ENCODE measurements at places on chromosomes 3 and 15.

- DNase-seq: no peak
Measured at GRCh38 chr3:23258110-23258509, 55.0 kb downstream of the UBE2E2 start.

GRCh38 chr3:191336833-191337232 lies 6.5 kb upstream of the UTS2B start:
- no peak for DNase-seq

DNA sequence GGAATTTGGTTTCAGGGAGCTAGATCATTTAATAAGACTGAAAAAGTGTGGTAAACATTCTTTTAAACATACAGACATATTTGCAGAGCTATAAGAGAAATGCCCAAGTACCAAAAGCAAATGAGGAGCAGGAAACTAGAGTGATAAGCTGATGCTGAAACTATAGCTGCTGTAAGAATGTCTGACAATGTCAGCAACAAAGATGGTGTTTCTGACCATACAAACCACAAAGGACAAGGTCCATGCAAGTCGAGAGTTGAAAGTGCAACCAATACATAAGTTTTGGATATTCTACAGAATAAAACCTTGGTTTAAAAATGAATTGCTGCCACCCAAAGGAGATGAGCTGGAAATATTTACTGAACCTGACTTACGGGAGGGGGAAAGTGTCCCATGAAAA lies 610.2 kb downstream of the TBL1XR1 start:
- DNase-seq: no peak

DNA sequence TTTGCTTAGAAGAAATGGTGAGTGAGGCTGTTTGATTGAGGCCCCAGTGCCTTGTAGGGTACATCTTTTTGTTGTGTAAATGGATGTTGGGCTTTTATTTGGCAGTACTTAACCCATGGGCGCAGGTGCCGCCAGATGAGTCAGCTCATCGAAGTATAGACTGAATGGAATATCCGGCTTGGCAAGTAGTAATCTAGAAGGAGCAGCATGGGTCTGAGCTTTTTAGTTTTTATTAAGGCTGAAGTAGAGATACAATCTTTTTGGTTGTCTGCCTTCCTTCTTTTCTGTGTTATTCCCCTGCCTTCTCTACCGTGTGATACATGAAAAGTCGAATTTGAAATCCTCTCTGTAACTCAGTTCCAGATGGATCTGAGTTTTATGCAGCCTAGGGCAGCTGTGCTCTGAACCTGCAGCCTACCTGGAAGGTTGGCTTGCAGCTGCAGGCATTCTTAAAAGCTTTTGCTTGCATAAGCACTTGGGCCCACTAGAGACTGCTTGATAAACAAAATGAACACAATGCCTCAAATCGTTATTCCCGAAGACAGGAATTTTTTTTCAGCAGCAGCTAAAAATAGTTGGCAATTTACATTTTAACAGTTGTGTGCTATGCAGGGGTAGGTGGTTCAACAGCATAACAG lies 177.5 kb upstream of the CGNL1 start:
- peak; percentile 8 for DNase-seq

GRCh38 chr15:91294795-91295194 lies 194.7 kb downstream of the SV2B start:
- no peak for DNase-seq

DNA sequence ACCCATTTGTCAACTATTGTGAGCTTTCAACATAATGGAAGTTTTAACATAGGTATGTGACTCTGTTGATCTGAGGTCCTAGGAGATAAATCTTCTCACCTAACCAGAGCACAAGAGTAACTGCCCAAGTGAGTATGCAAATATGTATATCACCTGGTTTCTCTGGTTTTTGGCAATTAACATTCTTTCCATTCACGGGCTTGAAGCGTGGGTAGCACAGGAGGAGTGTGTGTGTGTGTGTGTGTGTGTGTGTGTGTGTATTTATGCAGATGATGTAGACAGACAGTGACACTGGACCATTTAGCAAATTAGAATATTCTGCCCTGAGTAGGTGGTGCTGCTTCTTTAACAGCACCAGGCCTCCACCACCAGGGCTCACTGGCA lies 15.0 kb downstream of the EPHB1 start:
- no peak for DNase-seq

DNA sequence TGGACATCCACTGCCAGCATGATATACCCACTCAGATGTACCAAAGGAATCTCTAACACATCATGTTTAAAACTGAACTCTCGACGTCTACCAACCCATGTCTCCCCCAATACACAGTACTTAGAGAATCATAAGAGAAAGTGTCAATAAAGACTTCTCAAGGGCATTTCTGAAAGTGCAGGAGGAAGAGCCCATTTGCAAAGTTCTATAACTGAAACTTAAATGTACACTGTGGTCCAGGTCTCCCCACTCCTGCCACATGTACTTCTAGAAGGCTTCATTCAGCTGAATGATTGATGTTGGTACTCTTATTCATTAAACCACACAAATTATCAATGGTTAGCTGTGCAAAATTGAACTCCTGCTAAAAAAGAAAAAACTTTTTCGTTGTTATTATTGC lies 31.8 kb downstream of the HERC1 start:
- no peak for DNase-seq

DNA sequence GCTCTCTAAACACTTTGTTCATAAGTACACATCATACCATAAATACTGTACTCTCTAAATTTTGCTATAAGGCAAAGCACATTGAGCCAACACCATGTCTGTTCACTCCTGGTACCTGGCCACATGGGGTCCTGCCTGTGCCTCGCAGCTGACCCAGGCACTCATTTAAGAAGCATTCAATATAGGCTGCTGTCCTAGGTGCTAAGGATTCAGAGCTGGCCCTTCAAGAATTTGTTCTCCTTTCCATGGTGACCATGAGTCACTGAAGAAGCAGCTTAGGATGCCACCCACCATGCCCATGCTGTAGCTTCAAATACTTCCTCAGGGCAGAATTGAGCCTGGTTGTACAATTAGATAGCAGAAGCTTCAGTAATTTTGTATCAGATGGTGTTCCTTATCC lies 119.2 kb upstream of the ZBED2 start:
- no peak for DNase-seq

- no peak for DNase-seq
Measured at GRCh38 chr15:49830391-49830790, 209.5 kb downstream of the DTWD1 start.

GRCh38 chr3:65669163-65669875 lies 369.4 kb downstream of the MAGI1 start:
- DNase-seq: no peak

DNA sequence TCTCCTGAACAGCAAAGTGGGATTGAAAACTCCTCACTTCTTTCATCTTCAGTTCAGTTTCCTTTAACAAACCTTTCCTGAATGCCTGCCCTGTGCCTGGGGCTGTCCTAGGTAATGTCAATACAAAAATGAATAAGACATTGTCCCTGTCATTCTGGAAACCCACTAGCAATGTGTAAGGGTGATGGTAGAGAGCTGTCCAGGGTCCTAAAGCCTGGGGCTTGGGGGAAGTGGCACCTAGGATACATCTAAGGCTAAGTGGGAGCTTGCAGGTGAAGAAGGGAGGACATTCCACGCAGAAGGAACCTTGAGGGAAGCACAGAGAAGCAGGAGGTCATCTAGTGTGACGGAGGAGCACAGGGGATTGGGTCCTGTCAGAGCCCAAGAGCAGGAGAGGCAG lies 212.7 kb upstream of the PPP2R3A start:
- DNase-seq: no peak

- DNase-seq: peak; percentile 49
Measured at GRCh38 chr15:80609512-80609946, 85.6 kb upstream of the ABHD17C start.

Measured in RWPE1 (cell line).